ENCODE measurements at places on chromosomes 2 and 18.

DNA sequence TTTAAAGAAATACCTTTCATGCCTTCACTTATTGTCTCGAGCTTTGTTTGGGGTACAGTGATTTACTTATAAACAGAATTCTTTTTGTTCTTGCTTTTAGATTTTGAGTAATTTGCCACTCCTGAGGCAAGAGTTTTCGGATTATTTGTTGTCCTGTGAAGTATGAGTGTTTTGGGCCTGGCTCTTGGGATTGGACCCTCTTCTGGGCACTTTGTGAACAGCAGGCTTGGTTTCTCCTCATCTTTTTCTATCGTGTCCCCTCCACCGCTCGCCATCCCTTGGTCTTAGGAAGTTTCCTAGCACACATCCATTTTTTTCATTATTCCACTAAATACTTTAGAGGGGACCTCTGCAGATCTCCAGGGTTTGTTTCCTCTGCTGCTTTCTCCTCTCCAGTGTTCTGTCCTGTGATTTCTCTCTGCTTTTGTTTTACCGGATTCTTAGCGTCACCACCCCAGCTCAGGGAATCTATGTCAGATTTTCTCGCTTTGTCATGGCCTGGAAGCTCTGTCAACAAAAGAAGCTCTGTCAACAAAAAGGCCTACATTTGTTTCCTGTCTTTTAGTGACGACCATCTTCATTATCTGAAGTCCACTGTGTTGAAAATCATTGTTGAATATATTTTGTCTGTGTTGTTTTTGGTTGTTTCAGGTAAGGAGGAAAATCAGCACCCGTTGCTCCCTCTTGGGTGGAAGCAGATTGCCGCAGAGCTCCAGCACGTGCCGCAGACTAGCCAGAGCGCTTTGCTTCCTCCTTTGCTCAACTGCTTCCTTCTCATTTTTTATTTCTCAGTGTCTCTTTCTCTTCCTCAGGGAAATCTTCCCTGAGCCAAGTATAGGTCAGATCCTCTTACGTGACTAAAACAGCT, 27.8 kb downstream of the ANKRD62 start:
- DNase-seq: no peak

GRCh38 chr2:20178249-20178607, 46.7 kb downstream of the SDC1 start:
- no peak for DNase-seq

DNA sequence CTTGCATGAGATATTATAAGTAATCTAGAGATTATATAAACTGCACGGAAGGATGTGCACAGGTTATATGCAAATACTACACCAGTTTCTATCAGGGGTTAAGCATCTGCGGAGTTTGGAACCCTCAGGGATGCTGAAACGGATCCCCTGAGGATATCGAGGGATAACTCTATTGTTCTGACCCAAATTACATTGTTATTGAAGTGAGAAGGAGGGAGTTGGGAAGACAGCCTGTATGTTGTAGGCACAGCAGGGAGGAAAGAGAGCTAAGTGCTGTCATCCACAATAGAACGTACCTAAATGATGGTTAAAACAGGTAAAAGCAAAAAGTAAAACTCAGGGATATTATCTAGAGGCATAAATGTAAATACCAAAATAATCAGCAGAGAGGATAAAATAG, 44.6 kb upstream of the SMAD2 start:
- no peak for DNase-seq

GRCh38 chr2:191653667-191654391, 24.1 kb upstream of the NABP1 start:
- no peak for DNase-seq

- no peak for DNase-seq
Observed at GRCh38 chr18:63508596-63508995, 31.8 kb downstream of the SERPINB5 start.

DNA sequence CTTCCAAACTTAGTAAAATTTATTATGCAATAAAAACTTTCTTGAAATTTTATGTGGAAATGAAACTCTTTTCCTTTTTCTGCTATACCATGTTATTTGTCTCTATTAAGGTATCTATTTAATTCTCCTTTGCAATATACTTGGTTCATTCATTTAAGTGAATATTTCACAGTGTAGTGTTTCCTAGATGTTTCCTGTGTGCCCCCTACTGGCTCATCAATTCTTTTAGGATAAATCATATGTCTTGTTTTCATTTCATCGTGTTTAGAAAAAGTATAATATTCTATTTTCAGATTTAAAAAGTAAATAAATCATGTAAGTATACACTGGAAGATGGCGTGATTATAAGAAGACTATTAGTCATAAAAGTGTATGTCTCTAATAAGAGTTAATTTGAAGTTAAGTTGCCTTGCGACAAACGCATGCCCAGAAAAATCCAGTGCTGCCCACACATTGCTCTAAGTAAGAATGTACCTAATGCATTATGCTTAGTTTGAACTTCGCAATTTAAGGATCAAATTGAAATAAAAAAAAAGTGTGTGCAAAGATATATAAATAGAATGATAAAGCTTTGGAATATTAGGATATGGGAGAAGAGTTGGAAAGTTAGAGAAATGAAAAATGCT, 525.4 kb downstream of the KCNJ3 start:
- no peak for DNase-seq

DNA sequence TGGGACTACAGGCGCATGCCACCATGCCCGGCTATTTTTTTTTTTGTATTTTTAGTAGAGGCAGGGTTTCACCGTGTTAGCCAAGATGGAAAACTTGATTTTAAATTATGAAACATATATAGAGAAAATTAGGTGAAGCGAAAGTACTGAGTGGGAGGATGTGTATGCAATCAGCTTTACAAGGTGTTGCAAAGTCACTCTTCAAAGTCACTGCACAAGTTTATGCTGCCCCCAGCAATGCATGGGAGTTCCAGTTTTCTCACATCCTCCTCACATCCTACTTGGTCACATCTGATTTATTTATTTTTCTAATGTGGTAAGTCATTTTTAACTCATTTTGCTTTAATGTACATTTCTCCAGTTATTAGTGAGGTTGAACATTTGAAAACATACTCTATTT, 49.2 kb upstream of the CHN1 start:
- DNase-seq: no peak

- DNase-seq: no peak
Observed at GRCh38 chr2:146992057-146992456, 852.8 kb upstream of the ACVR2A start.

DNA sequence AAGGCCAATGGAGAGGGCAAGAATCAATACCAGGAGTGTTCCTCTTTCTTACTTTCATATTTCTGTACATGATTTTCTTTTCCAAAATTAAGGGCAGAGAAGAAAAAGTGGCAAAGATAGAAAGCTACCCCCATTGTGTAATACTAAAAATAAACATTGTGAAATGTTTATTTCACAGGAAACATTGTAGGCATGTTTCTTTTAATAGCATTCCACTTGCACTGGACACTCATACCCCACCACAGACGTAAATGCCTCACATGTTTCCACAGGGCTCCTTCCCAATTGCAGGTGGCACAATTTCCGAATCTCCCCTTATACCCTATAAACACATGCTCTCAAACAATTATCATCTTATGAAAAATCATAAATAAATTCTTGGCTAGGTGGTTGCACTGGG, 645.1 kb upstream of the SETBP1 start:
- DNase-seq: no peak

- DNase-seq: no peak
Observed at GRCh38 chr2:165725421-165725820, 68.6 kb downstream of the GALNT3 start.

DNA sequence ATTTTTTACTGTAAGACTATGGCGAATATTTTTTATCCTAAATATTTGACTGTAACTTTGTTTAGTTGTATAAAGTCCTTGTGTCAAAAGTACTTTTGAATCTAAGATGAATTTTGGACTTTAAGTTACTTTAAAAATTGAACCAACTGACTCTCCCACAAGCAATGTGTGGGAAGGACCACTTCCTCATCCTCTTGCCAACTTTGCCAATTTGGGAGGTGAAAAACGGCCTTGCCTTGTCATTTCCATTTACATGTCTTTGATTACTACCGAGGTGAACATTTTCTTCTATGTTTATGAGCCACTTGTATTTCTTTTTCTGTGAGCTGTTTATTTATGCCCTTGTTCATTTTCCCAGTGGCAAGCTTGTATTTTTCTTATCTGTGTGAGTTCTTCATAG, 12.8 kb upstream of the MSGN1 start:
- no peak for DNase-seq

DNA sequence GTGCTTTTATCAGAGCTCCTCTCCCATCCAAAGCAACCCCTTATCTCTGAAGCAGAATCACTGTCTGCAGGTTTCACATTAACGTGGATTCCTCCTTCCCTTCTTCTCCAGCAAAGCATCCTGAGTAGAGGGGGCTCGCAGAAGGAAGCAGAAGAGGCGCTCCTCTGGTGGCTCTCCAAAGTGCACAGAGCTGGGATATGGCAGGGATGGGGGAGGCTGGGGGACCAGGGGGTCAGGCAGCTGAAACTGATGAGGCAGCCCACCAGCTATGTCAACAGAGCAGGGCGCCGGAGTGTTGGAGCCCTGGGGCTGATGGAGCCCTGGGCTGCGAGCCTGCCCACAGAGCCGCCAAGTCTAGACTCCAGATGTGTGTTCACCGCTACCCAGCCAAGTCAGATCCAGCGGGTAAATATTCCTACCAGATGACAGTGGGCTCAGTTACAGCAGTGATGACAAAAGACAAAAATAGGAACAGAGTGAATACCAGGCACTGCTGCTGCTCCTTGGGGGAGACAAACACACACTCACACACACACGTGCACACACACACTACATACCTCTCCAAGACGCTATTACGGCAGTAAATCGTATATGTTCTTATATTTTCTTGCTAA, 678.3 kb upstream of the ID2 start:
- DNase-seq: no peak

DNA sequence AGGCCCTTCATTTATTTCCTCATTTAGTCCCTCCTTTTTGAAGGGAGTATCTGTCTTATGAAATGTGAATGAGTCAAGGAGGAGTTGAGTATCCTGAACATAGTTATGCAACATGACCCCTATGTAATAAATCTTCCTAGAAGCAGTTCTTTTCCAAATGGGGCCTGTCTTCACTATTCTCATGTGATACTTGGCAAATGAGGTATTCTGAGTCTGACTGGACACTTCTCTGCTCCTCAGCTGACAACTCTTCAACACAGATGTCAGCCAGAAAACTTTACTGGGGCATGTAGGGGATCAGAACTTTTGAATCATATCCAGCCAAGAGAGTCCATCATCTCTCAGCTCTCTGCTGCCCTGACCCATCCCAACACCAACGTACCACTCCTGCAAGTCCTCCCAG, 291.6 kb downstream of the ZNF385B start:
- no peak for DNase-seq

GRCh38 chr2:199409759-199410529, 47.8 kb downstream of the SATB2 start:
- no peak for DNase-seq

GRCh38 chr18:42792731-42793130, 322.8 kb downstream of the RIT2 start:
- DNase-seq: no peak

- DNase-seq: no peak
Observed at GRCh38 chr2:108835040-108835439, 48.5 kb downstream of the CCDC138 start.

- no peak for DNase-seq
Observed at GRCh38 chr18:44668270-44668975, 12.3 kb upstream of the SETBP1 start.

- DNase-seq: no peak
Observed at GRCh38 chr18:68837665-68838451, 40.0 kb downstream of the CCDC102B start.

- no peak for DNase-seq
Observed at GRCh38 chr2:191066197-191066918, 52.4 kb upstream of the STAT1 start.

DNA sequence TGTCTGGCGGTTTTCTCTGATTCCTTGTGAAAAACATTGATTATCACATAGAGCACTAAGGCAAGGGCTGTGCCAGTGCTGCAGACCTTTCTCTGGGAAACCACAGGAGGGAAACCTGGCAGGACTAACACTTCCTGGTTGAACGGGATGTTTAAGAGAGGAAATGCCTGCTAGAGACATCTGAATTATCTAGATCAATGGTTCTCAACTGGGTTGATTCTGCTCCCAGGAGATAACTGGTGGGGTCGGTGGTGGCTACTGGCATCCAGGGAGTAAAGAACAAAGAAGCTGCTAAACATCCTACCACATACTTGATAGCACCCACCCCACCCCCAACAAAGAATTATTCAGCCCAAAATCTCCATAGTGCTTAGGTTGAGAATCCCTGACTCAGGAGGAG, 37.5 kb downstream of the DDX18 start:
- DNase-seq: no peak

DNA sequence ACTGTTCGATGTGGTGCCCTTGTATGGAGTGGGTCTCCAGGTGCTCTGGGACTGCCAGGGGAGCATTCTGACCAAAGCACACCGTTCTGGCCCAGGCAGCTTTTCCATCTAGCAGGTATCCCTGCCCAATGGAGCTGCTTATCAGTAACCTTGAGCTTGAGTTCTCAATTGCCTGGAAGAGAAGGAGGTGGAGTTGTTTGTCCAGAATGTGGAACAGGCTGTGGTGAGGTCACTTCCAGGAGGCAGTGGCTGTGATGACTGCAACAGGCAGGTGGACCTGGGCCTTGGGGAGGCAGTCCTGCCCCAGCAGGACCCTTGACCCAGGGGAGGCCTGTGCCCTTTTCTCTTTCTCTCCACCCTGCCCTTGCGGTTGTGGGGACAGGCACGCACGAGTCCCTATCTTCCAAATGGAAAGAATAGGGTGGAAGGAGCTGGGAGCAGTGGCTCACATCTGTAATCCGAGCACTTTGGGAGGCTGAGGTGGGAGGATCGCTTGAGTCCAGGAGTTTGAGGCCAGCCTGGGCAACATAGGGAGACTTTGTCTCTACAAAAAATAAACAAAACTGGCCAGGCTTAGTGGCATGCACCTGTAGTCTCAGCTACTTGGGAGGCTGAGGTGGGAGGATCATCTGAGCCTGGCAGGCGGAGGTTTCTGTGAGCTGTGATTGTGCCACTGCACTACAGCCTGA, 66.2 kb upstream of the MCFD2 start:
- DNase-seq: no peak

GRCh38 chr2:223536546-223536945, 65.6 kb downstream of the SCG2 start:
- DNase-seq: no peak

GRCh38 chr2:65577654-65578053, 145.3 kb upstream of the SPRED2 start:
- no peak for DNase-seq

- DNase-seq: no peak
Observed at GRCh38 chr2:50773211-50773932, 258.6 kb downstream of the NRXN1 start.

DNA sequence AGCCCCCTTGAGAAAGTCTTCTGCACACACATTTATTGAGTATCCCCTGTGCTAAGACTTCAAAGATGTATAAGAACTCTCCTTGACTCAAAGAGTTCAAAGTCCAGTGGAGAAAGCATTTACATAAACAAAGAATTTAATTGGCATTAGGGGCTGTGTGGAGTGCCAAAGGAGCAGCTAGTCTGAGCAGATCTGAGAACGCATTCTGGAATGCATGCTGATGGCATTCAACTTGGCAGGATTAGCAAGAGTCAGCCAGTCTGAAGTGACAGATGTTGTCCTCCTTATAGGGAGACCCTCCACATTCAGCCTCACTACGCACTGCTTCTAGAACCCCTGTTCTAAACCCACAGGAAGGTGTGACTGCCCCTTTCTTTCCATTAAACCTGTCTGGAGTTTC, 191.5 kb downstream of the RAD51AP2 start:
- no peak for DNase-seq
